ENCODE measurements at places on chromosomes 16 and 17. TPM values are rescaled to one million over a fixed set of nuclear protein-coding genes. Genes with fewer than 3 reads are reported as not detected.

DNA sequence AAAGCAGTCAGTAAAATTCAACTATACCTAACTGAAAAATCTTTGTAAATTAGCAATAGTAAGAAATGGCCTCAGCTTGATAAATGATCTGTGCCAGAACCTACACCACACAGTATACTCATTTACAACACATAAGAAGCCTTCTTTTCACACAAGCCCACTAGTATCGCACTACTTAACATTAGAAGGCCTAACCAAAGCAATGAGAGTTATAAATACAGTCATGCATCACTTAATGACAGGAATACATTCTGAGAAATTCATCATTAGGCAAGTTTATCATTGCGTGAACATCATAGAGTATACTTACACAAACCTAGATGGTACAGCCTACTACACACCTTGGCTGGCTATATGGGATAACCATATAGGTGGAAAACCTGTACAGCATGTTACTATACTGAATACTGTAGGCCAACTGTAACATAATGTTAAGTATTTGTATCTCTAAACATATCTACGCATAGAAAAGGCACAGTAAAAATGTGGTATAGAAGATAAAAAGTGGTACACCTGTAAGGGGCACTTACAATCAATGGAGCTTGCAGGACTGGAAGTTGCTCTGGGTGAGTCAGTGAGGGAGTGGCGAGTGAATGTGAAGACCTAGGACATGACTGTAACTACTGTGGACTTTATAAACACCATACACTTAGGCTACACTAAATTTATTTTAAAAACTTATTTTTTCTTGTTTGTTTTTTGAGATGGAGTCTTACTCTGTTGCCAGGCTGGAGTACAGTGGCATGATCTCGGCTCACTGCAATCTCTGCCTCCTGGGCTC is 126.5 kb upstream of the CORO6 start:
- H3K4me1 ChIP-seq = peaks cover 32% of the 10 kb centered on the region
- no peak for DNase-seq
- no peak overlapping the region for H3K4me3 ChIP-seq
- no peaks in the 10 kb centered on the region for H3K27me3 ChIP-seq
- H3K36me3 ChIP-seq = peaks cover 5% of the 10 kb centered on the region

- no peak for DNase-seq
- peak within 1 kb of the TSS; percentile 90 for H3K27ac ChIP-seq
- no peaks in the 10 kb centered on the region for H3K36me3 ChIP-seq
- H3K4me3 ChIP-seq = peak within 1 kb of the TSS; percentile 92
- H3K27me3 ChIP-seq = no peaks in the 10 kb centered on the region
Measured at GRCh38 chr17:9021158-9021991, at the start of gene NTN1. Gene NTN1, plus strand, starts transcription at chr17:9021510. Its CDS starts 864 bp downstream, at chr17:9022374.

- no peak for DNase-seq
- peak overlapping the region; percentile 100 for H3K4me3 ChIP-seq
- peak overlapping the region; percentile 96 for H3K27ac ChIP-seq
- no peaks in the 10 kb centered on the region for H3K27me3 ChIP-seq
- peaks cover 31% of the 10 kb centered on the region for H3K4me1 ChIP-seq
- H3K36me3 ChIP-seq = no peaks in the 10 kb centered on the region
Measured at GRCh38 chr16:81008505-81008789, 1.4 kb downstream of the CENPN start.

GRCh38 chr17:57004944-57005579 is 27.1 kb downstream of the SCPEP1 start:
- peaks cover 11% of the 10 kb centered on the region for H3K4me1 ChIP-seq
- H3K27ac ChIP-seq = no peak overlapping the region
- no peaks in the 10 kb centered on the region for H3K27me3 ChIP-seq
- DNase-seq = no peak
- H3K4me3 ChIP-seq = no peak overlapping the region
- peaks cover 63% of the 10 kb centered on the region for H3K36me3 ChIP-seq

DNA sequence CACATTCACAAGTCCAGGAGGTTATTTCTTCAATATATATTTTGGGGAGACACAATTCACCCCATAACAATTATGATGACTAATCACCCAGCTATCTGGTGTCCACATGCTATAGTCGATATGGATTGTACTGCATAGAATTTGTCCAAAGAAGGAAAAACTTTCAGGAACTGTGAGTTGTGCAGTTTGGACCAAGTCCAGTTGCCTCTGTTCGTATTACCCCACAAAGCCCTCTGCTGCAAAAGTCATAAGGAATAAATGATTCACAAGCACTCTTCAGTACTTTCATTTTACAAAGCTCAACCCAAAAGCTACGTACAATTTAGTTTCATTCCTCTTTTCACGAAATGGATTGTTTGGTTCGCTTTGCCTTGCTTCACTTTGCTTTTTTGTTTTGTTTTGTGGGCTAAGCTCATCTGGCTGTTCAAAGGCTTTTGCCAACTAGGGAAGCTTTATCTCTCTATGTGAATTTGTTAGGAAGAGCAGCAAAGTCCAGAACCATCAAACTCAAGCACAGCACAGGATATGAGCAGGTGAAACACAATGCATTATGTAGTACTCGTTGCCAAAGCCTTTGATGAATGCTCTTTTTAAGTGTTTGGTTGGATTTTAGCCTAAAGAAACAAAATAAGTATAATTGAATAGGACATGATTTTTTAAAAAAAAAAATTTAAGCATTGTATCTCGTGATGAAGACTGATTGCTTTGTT is 98.6 kb downstream of the ZNF18 start:
- no peaks in the 10 kb centered on the region for H3K36me3 ChIP-seq
- H3K27ac ChIP-seq = no peak overlapping the region
- H3K4me1 ChIP-seq = peaks cover 10% of the 10 kb centered on the region
- H3K27me3 ChIP-seq = no peaks in the 10 kb centered on the region
- DNase-seq = no peak

GRCh38 chr17:42655528-42655927 is 3.6 kb upstream of the TUBG2 start:
- no peak for DNase-seq
- no peak overlapping the region for H3K27ac ChIP-seq
- H3K27me3 ChIP-seq = no peaks in the 10 kb centered on the region

DNA sequence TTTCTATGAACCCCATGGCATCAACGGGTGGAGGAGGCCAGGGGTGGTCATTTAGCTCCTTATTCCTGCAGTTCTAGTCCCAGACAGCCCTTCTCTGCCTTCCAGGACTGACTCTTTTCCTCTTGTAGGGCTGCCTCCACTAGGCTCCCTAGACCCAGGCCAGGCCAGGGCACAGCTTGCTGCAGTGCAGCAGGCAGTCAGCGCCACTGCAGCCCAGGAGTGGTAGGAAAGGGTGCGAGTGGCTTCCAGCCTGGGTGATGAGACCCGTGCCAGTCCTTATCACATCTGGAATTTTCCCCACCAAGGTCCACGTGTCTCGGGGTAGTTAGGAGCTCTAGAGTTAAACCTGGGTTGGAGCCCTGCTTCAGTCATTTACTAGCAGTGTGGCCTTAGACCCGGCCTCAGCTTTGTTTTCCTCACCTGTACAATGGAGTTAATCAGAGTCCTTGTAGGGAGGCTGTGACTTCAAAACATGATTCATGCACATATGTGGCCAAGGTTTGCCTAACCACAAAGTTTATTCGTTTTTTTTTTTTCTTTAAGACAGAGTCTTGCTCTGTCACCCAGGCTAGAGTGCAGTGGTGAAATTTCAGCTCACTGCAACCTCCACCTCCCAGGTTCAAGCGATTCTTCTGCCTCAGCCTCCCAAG is 4.7 kb downstream of the SLC5A11 start:
- peaks cover 13% of the 10 kb centered on the region for H3K4me1 ChIP-seq
- no peak for DNase-seq
- H3K36me3 ChIP-seq = no peaks in the 10 kb centered on the region
- H3K27ac ChIP-seq = no peak overlapping the region

- H3K27ac ChIP-seq = no peak overlapping the region
- peaks cover 37% of the 10 kb centered on the region for H3K27me3 ChIP-seq
- peak; percentile 97 for DNase-seq
- H3K4me1 ChIP-seq = peaks cover 20% of the 10 kb centered on the region
Measured at GRCh38 chr17:43760254-43760852, 1.8 kb upstream of the SOST start.

DNA sequence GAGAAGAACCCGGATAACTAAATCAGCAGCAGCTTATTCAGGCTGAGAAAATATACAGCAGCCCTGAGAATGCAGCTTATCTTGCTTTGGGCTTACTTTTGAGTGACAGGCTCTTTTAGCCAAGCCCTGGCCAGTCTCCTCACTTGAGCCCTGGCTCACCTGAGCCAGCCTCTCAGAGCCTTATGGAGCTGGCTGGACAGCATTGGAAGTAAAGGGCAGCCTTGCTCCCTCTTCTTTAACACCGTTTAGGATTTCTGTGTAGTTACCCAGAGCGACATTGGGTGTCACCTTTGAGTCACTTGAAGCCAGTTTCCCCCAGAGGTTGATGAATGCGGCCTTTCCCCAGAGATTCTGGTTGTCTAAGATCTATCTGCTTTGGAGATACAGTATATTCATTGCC is 7.7 kb upstream of the NPIPB2 start:
- H3K27me3 ChIP-seq = no peaks in the 10 kb centered on the region
- H3K4me1 ChIP-seq = no peaks in the 10 kb centered on the region
- DNase-seq = no peak

GRCh38 chr17:9677411-9677810 is 32.1 kb downstream of the USP43 start:
- H3K36me3 ChIP-seq = no peaks in the 10 kb centered on the region

DNA sequence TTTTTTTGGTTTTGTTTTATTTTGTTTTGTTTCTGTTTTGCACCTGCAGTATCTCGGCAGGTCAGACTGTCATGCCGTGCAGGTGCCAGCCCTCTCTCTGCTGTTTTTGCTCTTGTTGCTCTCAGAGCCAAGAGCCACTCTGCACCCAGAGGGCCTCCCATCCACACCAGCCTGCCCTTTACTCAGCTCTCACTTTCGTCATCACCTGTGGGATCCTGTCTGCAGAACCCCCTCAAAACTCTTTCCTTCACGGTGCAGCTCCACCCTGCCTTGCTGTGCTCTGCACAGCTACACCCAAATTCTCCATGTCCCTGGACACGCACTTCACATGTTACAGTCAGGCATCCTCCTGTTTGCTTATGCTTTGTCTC is 2.6 kb downstream of the AOC3 start:
- peak overlapping the region; percentile 61 for H3K4me3 ChIP-seq
- DNase-seq = no peak
- H3K36me3 ChIP-seq = peaks cover 27% of the 10 kb centered on the region
- H3K27ac ChIP-seq = peak overlapping the region; percentile 89
- H3K4me1 ChIP-seq = peaks cover 69% of the 10 kb centered on the region

GRCh38 chr17:57776366-57776765 is 31.3 kb upstream of the CCDC182 start:
- no peak for DNase-seq
- H3K27me3 ChIP-seq = no peaks in the 10 kb centered on the region
- H3K4me3 ChIP-seq = no peak overlapping the region

GRCh38 chr16:189604-190186 is 9.4 kb downstream of the HBQ1 start:
- H3K27ac ChIP-seq = no peak overlapping the region
- no peaks in the 10 kb centered on the region for H3K27me3 ChIP-seq
- H3K4me1 ChIP-seq = no peaks in the 10 kb centered on the region
- no peak for DNase-seq

- H3K27ac ChIP-seq = no peak overlapping the region
- no peak for DNase-seq
- H3K4me1 ChIP-seq = no peaks in the 10 kb centered on the region
- no peak overlapping the region for H3K4me3 ChIP-seq
- H3K36me3 ChIP-seq = no peaks in the 10 kb centered on the region
Measured at GRCh38 chr16:12146966-12147365, 170.4 kb downstream of the SNX29 start.

GRCh38 chr17:65703891-65704290 is 142.4 kb upstream of the AXIN2 start:
- H3K4me3 ChIP-seq = no peak overlapping the region
- peak; percentile 83 for DNase-seq
- H3K27ac ChIP-seq = no peak overlapping the region
- H3K4me1 ChIP-seq = peaks cover 42% of the 10 kb centered on the region

DNA sequence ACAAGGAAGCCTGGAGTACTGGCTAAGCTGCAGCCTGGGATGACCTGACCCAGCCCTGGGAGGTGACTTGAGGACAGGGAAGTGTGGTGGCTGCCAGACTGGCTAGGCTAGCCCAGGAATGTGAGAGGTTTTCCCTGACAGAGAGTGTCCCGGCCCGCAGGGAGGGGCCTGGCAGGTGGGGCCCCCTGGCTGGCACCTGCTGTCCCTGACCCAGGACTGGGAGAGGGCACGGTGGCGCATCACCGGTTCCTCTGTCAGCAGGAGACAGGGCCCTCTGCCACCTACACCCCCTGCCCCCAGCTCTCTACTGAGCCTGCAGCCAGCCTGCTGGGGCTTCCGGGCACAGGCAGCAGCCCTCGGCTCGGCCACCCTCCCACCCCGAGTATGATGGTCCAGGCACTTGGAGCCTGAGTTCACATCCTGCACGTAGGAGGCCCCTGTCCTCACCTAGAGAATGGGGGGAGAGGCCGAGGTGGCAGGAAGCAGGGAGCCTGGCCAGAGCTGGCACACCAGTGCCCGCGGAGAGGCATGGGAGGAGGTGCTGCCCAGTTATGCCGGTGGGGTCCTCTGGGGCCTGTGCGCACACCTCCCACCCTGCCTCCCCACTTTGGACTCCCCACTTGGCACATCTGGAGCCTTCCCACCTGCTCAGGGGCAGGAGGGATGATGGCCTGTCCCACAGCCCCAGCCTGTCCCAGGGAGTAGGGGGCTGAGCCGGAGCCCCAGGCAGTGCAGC is 528 bp downstream of the PRSS27 start:
- no peak for DNase-seq
- peaks cover 37% of the 10 kb centered on the region for H3K4me1 ChIP-seq
- no peaks in the 10 kb centered on the region for H3K27me3 ChIP-seq

Gene MEOX1
- total RNA-seq = 15.6 TPM

Gene TBKBP1
- total RNA-seq = 26.9 TPM

Gene CACNA1G
- total RNA-seq = 0.50 TPM

Gene YBX2
- total RNA-seq = 3.6 TPM

Gene GP1BA
- total RNA-seq = not detected

Gene TM4SF5
- not detected for total RNA-seq

Gene MT1F
- total RNA-seq = 2.1 TPM

Gene SNRNP25
- 33.6 TPM for total RNA-seq

Gene ARL4D
- 17.5 TPM for total RNA-seq

Gene C17orf78
- not detected for total RNA-seq

Gene WNT3
- under 0.01 TPM for total RNA-seq

Gene C16orf86
- total RNA-seq = 12.0 TPM

Gene KCNH4
- 0.19 TPM for total RNA-seq

Gene FSCN2
- total RNA-seq = 1.2 TPM

Gene KCNH6
- total RNA-seq = not detected

All from esophagus muscularis mucosa (tissue), 4 donors.